ENCODE measurements at places on chromosomes 5 and 9.

DNA sequence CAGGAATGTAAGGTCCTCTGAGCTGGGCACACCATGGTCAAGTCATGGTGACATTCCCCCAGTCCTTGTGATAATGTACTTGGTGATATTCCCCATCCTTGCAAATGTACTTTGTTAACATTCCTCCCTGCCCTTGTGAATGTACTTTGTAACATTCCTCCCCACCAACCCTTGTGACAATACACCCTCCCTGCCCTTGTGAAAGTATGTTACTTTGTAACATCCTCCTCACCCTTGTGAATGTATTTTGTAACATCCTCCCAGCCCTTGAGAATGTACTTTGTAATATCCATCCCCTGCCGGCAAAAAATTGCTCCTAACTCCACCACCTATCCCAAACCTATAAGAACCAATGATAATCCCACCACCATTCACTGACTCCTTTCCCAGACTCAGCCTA lies 53.3 kb downstream of the RAPGEF6 start:
- DNase-seq = no peak

GRCh38 chr5:167934551-167934971 lies 356.9 kb upstream of the WWC1 start:
- no peak for DNase-seq

- no peak for DNase-seq
Observed at GRCh38 chr5:1509346-1510085, 14.2 kb downstream of the LPCAT1 start.

DNA sequence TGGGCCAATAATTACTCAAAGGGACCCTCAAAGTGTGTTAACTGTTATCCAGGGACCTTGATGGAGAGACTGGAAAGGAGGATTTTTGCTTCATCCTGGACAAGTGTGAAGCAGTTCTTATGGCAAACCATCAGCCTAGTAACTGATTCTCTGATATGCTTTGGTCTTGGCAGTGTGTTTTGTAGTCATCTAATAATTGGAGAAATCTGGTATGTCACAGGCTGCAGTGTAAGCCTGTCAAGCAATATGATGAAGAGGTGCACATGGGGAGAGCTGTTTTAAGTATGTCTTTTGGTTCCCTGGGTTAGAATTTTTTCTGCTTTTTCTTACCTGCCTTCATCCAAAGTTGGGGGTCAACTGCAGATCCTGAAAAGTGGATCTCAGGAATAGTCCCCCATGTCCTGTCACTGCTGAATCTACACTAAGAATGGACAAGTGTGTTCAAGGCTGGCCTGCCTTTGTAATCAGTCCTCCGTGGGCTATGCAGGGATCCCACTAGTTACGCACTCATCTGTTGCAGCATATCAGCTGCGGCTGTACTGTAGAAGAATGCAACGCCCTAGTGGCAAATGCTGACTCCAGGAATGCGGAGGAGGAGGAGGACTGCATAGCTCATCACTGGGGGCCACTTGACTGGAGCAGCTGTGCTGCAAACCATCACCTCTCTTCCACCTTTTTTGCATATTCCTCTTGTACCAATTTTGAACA lies 1.9 kb downstream of the SPTAN1 start:
- DNase-seq = no peak

All from epithelial cell of prostate (primary cell).